ENCODE measurements at places on chromosomes 5 and 9. TPM values are rescaled to one million over a fixed set of nuclear protein-coding genes. Genes with fewer than 3 reads are reported as not detected.
A peak's percentile ranks its signal among the peaks of the same experiment; 100 is the strongest.

DNA sequence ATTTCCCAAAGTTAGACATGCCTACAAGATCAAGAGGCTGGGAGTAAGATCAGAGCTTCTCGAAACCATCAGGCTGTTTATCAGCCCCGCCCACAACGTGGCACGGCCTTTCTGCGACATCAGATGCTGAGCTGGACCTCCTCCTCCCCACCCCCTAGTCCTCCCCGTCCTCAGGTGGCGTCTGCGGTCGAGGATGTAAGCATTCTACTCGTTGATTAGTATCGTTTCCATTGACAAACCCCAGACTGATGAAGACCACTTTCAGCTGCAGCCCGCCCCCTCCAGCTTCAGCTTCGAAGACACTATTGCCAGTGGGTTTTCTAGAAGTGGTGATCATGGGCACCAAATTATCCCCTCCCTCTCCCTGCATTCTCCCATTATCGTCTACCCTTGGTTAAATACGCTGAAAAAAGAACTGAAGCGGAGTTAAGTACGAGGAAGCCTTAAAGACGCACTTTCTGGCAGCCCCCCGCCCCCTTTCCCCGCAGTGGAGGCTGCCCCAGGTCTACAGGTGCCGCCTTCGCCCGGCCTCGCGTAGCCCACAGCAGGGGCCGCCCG, 1.1 kb downstream of the PPIC start:
- DNase-seq: no peak

- no peak for DNase-seq
Measured at GRCh38 chr5:9739135-9739534, 109.0 kb upstream of the TAS2R1 start.

GRCh38 chr9:82223442-82223841, 234.9 kb downstream of the SPATA31D1 start:
- DNase-seq: no peak

GRCh38 chr9:90054810-90055209, 450.0 kb downstream of the GADD45G start:
- DNase-seq: no peak

DNA sequence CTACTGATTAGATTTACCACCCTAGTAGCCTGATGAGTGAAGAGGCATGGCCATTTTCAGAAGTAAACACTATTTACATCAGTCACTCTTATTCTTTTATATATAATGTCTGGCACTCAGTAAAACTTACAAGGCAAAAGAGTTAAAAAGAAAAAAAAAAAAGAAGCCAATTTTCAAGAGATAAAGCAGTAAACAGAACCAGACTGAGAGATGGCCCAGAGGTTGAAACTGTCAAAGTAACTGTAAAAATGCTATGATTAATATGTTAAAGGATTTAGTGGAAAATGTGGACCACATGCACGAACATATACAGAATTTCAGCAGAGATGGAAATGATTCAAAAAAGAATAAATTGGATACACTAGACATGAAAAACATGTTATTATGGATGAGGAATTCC, 6.4 kb upstream of the GPR150 start:
- DNase-seq: no peak

DNA sequence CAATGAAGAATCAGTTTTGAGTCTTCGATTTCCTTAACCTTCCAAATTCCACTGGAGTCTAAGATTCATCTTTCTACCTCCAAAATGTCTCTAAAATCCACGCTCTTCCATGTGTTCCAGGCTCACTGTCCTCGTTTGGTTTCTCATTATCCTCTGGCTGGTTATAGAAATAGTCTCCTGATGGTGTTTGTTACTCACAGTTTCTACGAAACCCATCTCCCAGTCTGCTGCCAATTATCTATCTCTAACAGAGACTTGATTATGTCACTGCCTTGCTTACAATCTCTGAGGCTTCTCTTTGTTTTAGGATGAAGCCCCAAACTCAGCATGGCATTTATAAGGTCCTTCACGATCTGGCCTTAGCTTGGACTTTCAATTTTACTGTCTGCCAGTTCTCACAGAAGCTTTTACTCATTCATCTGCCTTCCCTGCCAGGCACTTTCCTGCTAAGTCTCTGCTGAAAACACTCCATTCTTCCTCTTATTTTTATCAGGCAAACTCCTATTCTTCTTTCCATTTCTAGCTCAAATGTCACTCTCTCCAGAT, 339.6 kb upstream of the SGCD start:
- DNase-seq: no peak

GRCh38 chr5:176724472-176724871, 77.2 kb downstream of the TSPAN17 start:
- no peak for DNase-seq

DNA sequence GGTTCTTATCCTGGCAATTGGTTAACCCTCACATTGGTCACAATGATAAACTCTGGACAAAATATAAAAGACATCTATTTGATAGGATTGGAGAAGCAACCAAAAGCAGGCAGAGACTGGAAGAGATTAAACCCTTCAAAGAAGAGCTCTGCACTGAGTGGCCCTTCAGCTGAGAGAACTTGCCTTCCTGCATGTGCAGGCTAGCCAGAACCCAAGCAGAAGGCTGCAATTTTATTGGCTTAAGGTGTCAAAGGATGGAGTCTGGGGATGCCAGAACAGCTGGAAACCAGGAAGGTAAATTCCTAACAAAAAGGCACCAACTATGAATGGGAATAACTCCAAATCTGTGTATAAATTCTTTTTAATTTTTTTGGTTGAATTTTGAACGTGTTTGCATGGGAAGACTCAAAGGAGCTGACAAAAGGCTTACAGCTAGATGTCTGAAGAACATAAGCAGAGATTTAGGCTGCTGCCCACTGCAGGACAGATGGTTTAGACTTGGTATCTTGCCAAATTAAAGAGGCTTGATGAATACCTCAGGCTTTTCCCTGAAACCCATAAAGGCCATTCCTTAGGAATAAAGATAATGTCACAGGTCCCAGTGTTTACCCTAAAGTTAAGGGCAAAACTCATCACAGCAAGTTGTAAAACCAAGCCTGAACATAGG, 66.3 kb downstream of the NR2F1 start:
- DNase-seq: no peak

DNA sequence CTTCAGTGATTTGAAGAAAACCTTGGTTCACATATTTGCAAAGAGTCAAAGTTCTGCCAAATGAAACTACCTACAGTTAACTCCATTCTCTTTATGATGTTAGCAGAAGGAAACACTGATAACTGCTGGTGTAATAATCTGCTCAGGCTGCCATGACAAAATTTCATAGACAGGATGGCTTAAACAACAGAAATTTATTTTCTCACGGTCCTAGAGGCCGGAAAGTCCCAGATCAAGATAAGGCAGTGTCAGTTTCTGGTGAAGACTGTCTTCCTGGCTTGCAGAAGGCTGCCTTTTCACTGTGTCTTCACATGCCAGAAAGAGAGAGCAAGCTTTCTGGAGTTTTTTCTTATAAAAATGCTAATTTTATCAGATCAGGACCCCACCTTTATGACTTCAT, 102.4 kb upstream of the PARP8 start:
- DNase-seq: peak; percentile 45

GRCh38 chr5:80193401-80193800, 62.4 kb downstream of the SERINC5 start:
- no peak for DNase-seq

GRCh38 chr5:177446200-177447065, at the start of gene PRR7:
Gene PRR7 (plus strand): TSS chr5:177446814. CDS start chr5:177455068, 8,254 bp downstream.
- no peak for DNase-seq

DNA sequence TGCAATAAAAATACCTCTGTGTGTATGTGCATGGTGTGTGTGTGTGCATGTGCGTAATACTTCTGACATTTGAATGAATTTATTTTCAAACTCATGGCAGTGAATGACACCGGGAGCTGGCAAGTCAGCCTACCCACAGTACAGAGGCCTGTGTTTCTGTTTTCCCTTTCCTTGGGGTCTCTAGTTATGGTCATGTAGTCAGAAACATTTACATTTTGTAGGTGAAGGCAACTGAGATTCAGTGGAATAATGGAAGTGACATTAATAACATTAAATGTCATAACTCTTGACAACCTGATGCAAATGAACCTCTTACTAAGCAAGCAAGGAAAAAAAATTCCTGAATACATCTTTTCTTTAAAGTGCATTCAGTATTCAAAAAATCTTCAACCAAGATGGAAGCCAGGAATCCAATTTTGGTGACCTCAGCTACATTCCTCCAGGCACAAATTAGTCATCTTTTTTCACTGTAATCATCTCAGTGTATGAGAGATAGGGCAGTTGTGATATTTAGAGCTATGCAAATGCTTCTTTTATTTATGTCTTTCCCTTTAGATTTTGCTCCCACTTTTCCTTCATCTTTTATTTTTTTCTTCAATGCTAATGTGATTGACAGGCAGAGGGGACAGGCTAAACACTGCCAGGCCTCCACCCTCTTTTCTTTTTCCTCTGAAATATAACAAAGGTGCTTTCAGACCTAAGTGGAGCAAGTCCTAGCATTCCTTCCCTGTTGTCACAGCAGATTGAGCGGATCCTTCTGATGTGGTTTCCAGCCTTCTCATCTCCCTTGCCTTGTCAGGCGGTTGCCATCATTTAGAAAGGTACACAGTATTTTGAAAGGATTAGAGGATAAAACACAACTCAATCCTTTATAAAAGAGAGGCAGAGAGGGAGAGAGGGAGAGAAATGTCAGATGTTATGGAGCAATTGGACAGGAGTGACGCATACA, 569.8 kb upstream of the ADAMTS16 start:
- DNase-seq: no peak

GRXCR2 gene
- not detected for total RNA-seq

SHROOM1 gene
- total RNA-seq: 3.2 TPM

HMMR gene
- 59.3 TPM for total RNA-seq

ORM2 gene
- 0.64 TPM for total RNA-seq

IL13 gene
- not detected for total RNA-seq

COL23A1 gene
- total RNA-seq: 0.08 TPM
